ENCODE measurements at places on chromosomes 2 and 18. TPM values are rescaled to one million over a fixed set of nuclear protein-coding genes. Genes with fewer than 3 reads are reported as not detected.

GRCh38 chr18:1573732-1574131 lies 669.1 kb downstream of the ADCYAP1 start:
- no peak for DNase-seq

DNA sequence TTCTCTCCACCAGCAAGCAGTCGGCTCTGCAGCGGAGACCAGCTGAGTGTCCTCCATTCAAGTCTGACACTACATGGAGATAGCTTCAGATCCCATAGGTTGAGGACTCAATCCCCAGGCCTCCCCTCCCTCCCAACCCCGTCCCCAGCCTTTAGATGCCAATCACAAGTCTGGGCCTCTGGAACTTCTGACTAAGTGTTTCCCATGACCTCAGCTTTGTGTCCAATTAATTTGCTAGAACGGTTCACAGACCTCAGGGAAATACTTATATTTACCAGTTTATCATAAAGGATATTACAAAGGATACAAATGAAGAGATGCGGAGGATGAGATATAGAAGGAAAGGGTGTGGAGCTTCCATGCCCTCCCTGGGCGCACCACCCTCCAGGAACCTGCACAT lies 77.4 kb downstream of the MERTK start:
- DNase-seq = no peak

DNA sequence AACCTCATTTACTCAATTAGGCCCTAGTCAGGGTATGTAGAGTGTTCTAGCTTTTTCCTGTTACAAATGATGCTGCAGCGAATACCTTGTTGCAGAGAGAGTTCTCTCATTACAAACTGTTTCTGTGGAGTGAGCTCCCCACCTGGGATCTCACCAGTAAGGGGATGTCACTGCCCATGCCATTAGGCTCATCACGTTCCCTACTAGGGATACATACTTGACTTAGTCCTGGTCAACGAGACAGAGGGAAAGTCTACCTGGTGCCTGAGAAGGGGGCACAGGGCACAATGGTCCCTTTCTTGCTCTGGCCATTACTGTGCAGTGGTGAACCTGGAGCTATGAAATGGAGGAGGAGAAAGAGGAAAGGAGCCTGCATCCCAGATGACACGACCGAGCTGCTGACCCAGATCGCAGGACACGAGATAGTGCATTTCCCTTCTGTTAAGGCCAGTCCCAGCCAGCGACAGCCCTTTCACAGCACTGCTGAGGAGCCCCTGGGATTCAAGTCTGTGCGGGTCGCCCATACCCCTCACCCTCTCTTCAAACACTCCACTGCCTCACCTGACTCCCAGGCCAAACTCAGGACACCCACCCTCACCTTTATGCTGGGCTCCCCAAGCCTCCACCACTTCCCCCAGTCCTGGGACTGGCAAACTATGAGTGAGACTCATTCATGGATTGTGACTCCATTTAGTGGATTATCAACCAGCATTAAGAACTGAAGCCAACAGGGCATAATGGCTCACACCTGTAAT lies 16.0 kb downstream of the MALL start:
- no peak for DNase-seq

GRCh38 chr18:46677611-46678010 lies 20.6 kb upstream of the LOXHD1 start:
- no peak for DNase-seq

DNA sequence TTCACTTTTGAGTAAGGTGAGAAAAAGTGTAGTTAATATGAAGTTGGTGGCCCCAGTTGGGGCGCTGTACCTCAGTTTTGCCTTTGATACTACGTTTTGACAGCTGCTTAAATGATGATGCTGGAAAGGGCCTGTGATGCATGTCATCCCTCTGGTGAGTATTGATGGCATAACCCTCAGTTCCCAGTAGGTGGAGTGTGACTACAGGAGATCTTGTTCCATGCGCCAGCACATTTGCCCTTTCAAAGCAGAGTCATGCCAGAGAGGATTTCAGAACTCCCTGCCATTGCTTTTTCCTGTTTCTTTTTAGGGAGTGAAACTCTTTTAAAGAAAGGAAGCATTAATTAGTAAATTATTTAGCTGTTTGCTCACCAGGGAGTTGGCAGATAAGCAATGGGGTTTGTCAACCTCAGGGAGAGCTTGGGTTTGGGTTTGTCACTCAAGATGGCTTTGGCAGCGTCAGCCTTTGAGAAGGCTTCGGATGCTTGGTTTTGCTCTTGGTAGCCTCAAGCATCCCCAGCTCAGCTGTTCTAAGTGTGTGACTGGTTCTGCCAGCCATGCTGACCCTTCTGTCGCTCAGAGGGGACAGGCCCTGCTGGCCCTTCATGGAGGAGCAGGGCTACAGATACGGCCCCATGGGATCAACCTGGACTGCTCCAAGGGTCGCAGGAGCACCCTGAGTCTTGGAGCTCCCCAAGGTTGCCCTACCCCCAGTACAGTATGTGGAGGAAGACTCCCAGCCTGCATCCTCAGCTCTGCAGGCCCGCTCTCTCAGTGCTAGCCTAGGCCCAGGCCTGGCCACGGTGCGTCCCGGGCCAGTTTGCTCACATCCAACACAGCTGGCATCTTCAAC lies 29.1 kb downstream of the ARMC9 start:
- peak; percentile 80 for DNase-seq

GRCh38 chr18:29137773-29138495 lies 961.0 kb upstream of the CDH2 start:
- no peak for DNase-seq

DNA sequence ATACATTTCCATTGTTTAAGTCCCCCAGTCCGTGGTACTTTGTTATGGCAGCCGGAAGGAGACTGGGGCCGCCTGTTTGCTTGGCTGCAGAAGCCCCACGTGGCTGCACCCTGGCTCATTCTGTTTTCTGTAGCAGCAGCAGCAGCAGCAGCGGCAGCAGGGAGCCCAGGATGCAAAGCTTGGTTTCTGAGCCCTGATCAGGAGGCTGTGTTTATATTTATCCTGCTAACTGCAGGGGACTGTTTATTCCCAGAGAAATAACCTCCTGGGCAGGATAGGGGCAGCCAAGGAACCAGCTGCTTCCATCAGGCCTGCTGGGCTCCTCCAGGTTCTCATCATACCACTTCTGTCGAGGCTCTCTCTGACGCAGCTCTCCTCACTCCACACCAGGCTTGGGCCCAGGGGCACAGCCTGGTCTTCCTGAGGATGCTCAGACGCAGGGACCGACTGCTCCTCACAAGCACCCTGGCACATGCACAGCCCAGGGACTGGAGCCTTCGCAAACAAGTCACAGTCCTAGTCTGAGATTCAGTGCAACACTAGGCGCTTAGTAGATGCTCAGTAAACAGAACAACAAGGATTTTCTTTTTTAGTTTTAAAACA lies 139.0 kb downstream of the MSH2 start:
- DNase-seq = no peak

DNA sequence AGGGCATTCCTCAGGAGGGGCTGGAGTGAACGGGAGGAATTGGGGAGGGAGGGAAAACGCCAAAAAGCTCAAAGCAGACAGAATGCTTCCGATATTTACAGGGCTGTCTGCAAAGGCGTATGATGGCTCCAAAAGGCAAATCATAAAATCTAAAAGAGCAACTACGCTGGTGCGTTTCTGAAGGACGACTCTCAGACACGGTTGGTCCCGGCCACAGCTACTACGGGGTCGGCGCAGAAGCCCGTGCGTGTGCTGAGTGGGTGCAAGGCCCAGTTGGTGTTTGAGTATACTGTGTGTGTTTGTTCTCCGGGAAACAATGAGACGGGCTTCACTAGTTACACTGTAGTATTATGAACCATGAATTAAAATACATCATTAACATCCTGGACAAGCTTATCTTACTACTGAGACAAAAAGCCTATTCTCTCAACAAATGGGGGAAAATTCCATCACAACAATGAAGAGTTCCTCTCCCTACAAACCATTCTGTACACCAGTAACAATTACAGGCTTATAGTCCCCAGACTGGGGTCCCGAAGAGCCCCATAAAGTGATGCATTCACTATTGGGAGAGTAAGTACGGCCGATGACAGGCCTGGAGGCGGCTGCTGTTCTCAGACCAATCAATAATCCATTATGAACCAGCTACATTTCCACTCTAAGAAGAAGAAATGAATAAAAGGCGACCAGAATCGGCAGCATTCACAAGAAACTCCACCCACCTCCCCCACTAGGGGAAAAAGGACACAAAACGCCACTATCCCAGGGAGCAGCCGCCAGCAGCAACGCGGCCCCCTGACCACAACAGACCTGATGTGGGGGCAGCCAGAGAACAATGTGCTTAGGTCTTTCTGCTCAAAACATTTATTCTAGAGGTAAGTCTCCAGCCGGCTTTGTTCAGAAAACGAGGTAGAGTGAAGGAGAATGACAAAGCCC lies 43.4 kb downstream of the ZNF516 start:
- DNase-seq = no peak

GRCh38 chr18:56511996-56512395 lies 126.4 kb downstream of the TXNL1 start:
- DNase-seq = no peak

GRCh38 chr2:11375025-11375688 lies 30.7 kb upstream of the ROCK2 start:
- no peak for DNase-seq

DNA sequence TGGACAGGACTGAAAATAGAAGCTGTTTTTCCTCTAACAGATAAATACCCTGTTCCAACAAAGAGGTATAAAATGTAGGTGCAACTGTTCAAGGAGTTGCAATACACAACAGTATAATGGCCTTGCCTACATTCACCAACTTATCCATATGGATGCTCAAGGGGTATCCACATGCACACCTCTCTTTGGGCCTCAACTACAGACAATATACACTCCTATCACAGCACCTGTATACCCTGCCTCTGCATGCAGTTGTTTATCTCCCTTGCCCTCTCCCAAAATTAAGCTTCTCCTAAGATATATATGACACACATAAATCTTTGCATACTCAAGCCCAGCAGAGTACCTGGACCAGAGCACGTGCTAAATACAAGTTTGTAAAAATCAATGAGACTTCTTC lies 37.3 kb downstream of the DARS1 start:
- no peak for DNase-seq

GRCh38 chr2:216519154-216519762 lies 20.6 kb downstream of the RPL37A start:
- peak; percentile 89 for DNase-seq

DNA sequence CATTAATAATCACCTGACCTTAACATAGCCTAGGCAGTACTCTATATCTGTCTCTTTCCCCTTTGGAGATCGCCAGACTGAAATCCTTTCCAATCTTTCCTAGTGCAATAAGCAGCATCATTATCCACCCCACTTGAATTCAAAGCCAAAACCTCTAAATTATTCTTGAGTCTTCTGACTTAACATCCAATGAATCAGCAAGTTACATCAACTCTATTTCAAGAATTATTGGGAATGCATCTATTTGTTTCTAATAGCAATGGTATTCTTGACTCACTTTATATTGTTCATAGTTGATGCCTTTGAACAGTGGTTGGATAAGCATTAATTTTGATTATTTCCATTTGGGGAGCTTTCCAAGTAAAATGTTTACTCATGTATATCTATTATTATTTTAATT lies 144.8 kb downstream of the ZNF804A start:
- DNase-seq = no peak

- DNase-seq = peak; percentile 93
Observed at GRCh38 chr2:12534646-12535263, 182.0 kb upstream of the TRIB2 start.

GRCh38 chr18:44594799-44595467 lies 85.8 kb upstream of the SETBP1 start:
- peak; percentile 72 for DNase-seq

DNA sequence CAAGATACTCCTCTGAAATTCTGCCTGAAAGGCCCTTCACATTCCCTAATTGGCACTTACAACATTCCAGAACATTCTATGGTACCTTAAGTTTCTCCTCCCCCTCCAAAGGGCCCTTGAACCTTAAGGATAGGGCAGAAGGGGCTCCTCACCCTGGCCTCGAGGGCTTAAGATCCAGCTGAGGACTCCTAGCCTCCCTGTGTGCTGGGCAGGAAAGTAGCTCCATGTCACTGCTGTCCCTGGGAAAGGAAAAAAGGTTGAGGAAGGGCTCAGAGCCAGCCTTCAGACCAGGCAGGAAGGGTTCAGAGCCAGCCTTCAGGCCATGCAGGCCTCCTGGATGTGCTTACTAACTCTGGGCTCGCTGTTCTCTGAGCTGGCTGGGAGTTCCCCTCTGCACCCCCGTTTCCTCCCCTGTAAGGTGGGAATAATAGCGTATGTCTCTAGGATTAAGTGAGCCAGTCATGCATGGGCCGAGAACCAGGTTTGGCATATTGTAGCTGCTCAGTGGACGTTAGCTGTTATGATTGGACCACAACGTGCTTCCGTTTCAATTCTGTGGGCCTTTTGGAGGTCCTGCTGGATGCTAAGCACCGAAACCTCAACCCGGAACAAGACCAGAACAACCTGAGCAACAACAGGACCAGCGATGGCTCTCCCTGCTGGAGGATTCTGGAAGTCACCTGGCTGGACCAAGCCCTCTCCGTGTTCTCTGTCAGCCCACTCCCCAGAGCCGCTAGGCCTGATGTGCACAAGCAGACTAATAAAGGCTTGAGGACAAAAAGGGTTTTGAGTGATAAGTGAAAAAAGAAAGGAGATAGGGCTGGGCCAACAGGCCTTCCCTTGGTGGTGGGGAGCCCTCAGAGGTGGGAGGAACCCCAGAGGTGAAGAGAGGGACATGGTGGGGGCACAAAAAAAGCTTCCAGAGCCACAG lies 1.0 kb upstream of the B3GNT7 start:
- no peak for DNase-seq

Gene OSR1
- total RNA-seq = 8.9 TPM

Gene FEV
- not detected for total RNA-seq

Gene SYT4
- 1.9 TPM for total RNA-seq

Gene MERTK
- 8.4 TPM for total RNA-seq

Gene TRAPPC8
- total RNA-seq = 44.1 TPM

Gene SCN3A
- total RNA-seq = 11.8 TPM

Gene RAB27B
- 10.8 TPM for total RNA-seq

Gene RBMS1
- total RNA-seq = 131 TPM

Gene ALPP
- not detected for total RNA-seq

Data from umbilical cord (tissue), 2 donors.